Uterine smooth muscle cell (primary cell): ENCODE measurements at places on chromosomes 12 and 14. TPM values are rescaled to one million over a fixed set of nuclear protein-coding genes. Genes with fewer than 3 reads are reported as not detected.

SYT1 gene
- 1.7 and 2.3 TPM in 2 replicates for total RNA-seq

IKZF4 gene
- total RNA-seq: 1.5 TPM in 2 replicates

FBLN5 gene
- total RNA-seq: 25.0 and 47.2 TPM in 2 replicates

SLC17A8 gene
- total RNA-seq: 0.12 TPM in 1 of 2 replicates, not detected in the other

ACRBP gene
- 0.22 and 0.25 TPM in 2 replicates for total RNA-seq

GPRC5A gene
- 15.6 and 25.2 TPM in 2 replicates for total RNA-seq

CFAP54 gene
- total RNA-seq: 2.4 and 5.4 TPM in 2 replicates

USP5 gene
- 94.9 and 147 TPM in 2 replicates for total RNA-seq
